ENCODE measurements at places on chromosomes 11 and 22.

- DNase-seq: no peak
Measured at GRCh38 chr11:94025690-94026394, 4.7 kb downstream of the HEPHL1 start.

DNA sequence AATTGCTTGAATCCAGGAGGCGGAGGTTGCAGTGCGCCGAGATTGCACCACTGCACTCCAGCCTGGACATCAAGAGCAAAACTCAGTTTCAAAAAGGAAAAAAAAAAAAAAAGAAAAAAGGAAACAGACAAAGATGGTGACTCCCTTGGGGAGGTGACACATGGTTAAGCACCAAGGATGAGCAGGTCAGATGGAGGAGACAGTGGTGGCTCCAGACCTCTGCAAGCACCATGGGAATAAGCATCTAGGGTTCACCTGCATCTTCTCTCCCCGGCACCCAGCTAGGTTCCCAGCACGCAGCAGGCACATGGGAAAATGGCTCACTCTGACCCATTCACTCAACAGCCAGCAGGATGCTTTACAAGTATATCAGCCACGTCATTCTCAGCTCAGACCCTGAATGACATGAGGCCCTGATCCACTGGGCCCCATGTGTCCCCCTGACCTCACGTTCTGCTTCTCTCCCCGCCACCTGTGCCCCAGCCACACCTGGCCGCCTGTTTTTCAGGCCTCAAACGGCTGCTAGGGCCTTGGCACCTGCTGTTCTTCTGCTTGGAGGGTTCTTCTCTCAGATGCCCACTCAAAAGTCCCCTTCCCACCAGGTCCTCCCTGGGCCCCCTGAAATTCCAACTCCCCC, 24.2 kb downstream of the A4GALT start:
- no peak for DNase-seq

DNA sequence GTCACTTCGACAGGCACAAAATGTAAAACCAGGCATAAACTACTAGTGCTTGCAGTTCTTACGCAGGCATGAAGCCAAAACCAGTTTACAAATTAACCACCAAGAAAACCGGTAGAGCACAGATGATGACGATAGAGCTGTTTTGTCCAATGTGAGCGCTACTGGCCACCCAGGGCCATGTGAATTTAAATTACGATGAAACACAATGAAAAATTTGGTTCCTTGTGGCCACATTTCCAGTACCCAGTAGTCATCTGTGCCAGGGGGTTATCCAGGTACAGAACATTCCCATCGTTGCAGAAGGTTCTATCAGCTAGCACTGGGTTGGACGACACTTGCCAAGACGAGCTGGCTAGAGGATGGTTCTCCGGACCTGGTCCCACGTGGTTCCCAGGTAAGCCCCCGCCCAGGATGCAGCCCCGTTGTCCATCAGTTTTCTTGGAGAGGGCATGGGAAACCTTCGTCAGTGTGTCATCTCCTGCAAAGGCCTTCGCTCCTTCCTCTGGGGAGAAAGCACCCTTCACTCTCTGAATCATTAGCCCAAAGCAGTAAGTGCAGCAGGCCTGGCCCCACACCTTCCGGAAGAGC, 1.1 kb upstream of the CD81 start:
- DNase-seq: no peak

DNA sequence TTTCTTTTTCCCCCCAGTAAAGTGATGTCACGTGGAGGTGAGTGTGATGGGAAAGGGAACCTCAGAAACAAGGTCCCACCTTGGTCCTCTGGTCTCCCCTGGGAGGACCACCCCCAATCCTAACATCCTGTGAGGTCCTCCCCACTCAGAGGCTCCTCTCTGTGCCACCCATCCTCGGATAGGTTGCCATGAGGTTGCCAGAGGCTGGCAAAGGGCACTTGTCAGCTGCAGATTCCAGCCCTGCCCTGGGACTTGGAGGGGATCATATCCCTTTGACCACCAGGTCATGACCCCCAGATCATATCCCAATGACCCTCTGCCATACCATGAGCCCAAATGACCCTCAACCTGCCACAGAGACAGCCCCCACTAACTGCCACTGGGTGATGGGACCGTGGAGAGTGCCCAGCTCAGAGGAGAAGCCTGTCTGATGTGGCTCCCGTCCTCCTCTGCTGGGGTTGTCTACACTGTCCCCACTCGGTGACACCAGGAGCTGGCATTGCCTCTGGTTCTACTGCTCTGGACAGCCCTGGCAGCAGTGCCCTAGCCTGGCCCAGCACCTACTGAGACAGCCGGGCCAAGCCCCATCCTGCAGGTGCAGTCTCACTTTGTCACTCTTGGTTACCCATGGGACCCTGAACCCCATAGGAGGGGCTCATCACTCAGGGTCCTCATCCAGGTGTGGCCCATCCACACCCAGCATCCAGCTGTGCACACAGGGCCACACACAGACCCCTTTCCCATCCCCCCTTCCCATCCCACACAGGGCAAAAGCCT, 90.2 kb upstream of the KCNQ1OT1 start:
- no peak for DNase-seq

DNA sequence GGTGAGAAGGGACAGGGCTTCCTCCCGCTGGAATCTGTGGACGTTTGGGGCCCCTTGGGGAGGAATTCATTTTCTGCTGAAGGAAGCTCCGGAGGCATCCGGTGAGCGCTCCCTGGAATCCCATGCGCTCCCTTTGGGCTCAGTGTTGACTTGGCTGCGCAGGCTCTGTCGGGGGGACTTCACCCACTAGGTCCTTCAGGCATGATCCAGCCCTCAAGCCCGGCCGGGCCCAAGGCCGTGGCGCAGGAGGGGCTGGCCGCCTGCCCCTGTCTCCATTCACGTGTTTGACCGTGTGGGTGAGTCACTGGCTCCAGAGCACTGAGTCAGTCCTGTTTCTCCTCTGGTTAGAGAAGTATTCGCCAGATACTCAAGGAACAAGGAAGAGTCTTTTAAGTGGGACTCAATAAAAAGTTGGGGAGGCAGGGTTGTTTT, 1.4 kb downstream of the CTTN start:
- DNase-seq: no peak

- DNase-seq: no peak
Measured at GRCh38 chr22:48901324-48901723, 926.3 kb downstream of the BRD1 start.

DNA sequence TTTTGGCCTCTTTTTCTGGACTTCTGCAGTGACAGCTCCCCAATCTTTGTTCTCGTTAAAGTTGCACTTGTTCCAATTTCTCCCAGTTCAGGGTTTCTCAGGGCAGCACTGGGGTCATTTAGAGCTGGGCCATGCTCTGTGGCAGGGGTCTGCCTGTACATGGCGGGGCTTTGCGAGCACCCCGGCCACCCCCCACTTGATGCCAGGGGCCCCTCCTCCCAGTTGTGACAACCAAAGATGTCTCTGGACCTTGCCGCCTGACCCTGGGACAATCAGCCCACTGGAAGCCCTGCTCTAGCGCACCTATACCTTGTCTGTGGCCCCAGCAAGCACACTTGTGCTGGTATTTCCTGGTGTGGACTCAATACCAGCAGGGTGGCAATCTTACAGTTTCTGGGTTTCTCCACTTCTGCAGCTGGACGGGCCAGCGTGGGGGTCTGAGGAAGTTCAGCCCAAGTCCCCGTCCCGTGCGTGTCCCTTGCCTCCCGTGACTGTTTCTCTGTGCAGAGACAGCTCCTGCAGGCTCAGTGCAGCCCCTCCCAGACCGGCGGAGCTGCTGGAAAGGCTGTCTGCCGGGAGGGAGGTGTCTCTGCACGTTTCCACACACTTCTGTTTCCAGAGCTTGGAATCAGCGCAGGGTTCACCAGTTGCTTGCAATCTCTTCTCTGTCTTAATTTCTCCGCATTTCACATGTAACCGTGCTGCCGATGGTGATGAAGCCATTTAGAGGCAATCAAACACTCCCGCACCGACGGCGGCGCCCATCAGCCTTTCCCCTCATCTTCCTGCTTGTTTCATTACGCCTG, 1328.9 kb downstream of the BRD1 start:
- DNase-seq: no peak

GRCh38 chr22:39110631-39111561, 13.9 kb downstream of the APOBEC3H start:
- DNase-seq: no peak

DNA sequence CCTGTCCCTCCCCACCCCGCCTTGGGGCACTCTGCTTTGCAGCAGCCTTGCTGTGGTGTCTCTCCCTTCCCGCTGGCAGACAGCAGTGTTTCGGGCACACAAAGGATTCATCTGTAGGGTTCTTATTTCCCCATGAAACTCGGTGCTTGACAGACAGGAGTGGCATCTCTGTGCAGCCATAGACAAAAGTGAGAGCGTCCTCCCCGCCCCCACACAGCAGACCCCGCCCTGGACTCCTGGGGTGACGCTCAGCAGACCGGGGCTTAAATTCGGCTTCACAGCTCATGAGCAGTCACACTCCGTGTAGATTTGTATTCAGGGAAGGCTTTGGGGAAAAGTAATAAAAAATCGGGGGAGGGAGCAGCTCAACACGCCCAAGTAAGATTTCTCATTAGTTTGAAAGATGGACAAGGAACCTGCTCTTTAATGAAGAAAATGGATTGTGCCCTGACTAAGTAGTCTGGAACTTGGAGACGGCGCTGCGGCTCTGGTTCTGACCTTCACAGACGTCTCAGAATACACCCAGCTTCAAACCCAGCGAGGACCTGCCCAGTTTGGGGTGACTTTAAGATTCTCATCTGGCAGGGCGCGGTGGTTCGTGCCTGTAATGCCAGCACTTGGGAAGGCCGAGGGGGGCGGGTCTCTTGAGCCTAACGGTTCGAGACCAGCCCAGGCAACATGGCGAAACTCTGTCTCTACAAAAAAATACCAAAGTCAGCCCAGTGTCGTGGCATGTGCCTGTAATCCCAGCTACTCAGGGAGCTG, 136.0 kb downstream of the CACNA1I start:
- no peak for DNase-seq

DNA sequence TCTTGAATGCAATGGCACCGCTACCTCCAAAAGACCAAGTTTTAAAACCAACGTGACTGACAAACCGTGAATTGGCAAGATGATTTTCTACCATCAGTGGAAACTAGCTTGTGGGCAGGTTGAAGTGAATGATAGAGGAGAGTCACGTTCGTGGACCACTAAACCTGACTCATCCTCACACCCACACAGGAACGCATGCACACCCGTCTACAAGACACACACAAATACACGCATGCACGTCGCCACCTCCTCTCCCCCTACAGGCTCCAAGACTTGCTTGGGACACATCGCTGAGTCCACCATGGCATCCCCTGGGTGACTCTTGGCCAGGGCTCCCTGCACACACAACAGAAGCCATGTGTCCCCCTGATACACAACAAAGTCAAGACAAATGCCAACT, 14.4 kb downstream of the TMPRSS6 start:
- DNase-seq: no peak

GRCh38 chr22:49935561-49935960, 17.1 kb downstream of the CRELD2 start:
- DNase-seq: no peak

- no peak for DNase-seq
Measured at GRCh38 chr11:32149748-32150147, 58.9 kb downstream of the RCN1 start.

- no peak for DNase-seq
Measured at GRCh38 chr11:9692691-9693090, 28.8 kb downstream of the SWAP70 start.

DNA sequence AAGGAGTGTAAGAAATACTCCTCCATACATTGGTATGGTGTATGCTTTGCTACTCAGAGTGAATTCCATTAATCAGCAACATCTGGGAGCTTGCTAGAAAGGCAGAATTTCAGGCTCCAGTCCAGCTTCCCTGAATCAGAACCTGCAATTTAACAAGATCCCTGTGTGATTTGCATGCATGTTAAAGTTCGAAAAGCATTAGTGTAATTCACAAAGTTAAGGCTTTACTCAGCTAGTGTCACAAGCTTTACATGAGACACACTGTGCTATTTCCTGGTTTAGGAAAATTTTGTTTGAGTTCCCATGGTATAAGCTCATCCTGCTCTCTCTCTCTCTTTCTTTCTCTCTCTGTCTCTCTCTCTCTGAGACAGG, 37.0 kb upstream of the HEPHL1 start:
- no peak for DNase-seq

GRCh38 chr11:1691026-1691877, 5.7 kb upstream of the KRTAP5-6 start:
- no peak for DNase-seq

- DNase-seq: no peak
Measured at GRCh38 chr22:30033137-30033536, 47.1 kb upstream of the HORMAD2 start.

- DNase-seq: no peak
Measured at GRCh38 chr11:131666617-131667016, 296.2 kb downstream of the NTM start.

- no peak for DNase-seq
Measured at GRCh38 chr22:33275073-33275443, 216.9 kb upstream of the SYN3 start.

DNA sequence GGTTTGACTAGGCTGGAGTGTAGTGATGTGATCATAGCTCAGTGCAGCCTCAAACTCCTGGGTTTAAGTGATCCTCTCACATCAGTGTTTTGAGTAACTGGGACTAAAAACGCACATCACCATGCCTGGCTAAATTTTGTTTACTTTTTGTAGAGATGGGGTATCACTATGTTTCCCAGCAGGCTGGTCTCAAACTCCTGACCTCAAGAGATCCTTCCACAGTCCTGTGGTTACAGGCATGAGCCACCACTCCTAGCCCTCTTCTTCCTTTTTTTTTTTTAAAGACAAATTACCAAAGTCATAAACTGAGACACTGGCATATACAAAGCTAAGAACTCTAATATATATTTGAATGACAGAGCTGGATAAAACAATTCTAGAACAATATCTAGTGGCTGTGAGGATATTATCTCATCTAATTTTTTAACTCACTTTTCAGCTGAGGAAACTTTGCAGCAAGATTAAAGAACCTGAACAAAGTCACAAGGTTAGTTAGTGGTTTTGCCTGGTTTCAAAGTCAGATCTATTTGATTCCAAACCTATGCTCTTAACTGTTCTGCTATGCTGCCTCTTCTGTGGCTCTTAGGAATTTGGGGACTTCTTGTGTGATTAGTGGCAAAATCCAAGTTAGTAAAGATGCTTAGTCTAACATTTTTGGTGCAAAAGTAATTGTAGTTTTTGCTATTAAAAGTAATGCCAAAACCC, 95.3 kb upstream of the RAG2 start:
- no peak for DNase-seq

GRCh38 chr11:121291319-121291718, 1.3 kb upstream of the SC5D start:
- DNase-seq: no peak

DNA sequence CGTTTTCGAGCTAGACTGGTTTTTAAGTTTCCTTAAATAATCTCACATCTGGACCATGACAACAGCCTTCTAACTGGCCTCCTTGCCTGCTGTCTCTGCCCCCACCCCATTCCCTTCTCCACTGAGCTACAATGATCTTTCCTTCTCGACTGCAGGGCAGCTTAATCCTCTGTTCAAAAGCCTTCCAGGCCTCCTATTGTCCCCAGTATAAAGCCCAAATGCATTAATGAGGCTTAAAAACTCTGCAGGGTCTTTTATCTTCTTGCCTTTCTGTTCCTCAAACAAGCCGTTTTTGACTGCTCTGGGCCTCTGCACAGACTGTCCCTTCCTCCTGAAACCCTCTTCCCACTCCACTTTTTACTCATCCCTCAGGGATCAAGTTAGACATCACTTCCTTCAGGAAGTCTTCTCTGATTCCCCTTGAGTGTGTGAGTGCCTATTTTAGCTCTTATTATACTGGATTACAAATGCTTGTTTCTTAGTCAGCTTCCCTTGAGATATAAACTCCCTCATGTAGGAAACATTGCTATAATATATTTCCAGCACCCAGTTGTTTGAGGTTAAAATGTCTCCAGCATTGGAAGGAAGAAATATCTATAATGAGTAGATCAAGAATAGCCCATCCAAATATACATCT, 23.6 kb upstream of the PAMR1 start:
- DNase-seq: no peak

All from activated naive CD4-positive, alpha-beta T cell (primary cell).